ENCODE measurements at places on chromosomes 11 and 22.

DNA sequence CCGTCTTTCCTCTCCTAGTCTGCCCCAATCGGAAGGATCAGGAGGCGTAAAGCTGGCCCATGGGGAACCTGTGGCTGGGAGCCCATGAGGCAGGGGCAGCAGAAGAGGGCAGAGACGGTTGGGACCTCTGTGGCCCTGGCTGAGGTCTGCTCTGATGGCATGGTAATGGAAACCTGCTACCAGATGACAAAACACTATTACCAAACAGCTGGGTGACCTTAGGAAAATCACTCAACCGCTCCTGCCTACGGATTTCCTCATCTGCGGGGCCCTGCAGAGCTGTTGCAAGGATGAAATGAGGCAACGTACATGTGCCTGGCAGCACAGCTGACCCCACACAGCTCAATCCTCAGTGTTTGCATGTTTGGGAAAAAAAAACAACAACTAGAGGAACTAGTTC, 4.6 kb downstream of the AP5B1 start:
- DNase-seq, result peak; percentile 67

DNA sequence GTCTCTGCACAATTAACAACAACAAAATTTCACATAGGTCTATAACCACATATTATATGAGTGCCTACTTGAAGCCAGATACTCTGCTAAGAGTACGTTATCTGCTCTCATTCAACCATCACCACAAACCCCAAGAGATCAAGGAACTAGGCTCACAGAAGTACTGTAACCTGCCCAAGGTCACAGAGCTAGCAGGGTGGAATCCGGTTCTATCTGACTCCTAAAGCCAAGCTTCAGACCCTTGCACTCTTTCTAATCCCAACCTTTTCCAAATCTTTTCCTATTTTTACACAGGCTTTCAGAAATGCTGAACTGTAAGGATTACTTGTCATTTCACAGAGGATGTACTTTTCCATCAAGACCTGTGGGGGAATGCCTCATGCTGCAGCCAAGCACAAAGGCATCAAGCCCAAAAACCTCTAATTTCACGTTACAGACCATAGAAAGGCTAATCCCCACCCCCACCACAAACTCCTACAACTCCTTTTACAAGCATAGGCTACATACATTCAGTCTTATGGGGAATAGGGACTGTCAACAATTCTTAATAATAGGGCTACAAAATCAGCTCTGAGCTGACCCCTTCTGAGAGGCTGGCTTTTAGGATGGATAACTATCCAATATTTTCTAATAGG, 927 bp downstream of the PRCP start:
- DNase-seq, result peak; percentile 10

- no peak for DNase-seq
Observed at GRCh38 chr11:121503051-121503450, 50.3 kb upstream of the SORL1-AS1 start.

- DNase-seq, result no peak
Observed at GRCh38 chr11:45755281-45755859, 49.6 kb upstream of the SLC35C1 start.

DNA sequence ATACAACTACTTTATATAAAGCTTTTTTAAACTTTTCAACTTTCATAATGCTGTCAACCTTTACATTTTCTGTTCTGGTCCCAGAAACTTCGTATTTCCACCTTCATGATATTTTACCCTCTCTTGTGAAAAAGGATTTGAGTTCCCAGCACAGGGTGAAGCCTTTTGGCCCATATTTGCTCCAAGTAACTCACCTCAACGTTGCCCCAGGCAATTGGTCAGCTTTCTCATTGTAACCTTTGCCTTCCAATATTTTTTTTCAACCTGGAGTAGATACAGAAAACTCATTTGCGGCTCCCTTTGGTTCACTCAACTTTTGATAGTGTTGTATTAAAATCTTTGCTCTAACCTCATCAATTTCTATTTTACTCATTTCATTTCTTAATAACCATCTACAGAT, 21.1 kb upstream of the FAR1 start:
- DNase-seq, result no peak

DNA sequence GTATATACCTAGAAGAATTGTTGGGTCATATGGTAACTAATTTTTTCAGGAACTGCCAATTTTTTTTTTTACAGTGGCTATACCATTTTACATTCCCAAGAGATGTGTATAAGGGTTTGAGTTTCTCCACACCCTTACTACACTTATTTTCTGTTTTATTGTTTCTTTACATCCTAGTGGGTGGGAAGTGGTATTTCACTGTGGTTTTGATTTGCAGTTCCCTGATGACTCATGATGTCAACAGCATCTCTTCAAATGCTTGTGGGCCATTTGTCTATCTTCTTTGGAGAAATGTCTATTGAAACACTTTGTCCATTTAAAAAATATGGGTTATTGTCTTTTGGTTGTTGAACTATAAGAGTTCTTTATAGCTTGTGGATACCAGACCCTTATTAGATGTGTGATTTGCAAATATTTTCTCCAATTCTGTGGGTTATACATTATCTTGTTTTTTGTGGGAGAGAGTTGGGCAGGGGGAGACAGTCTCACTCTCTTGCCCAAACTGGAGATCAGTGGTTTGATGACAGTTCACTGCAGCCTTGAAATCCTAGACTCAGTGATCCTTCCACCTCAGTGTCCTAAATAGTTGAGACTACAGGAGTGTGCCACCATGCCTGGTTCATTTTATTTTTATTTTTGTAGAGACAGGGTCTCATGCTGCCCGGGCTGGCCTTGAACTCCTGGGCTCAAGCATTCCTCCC, 30.3 kb upstream of the PISD start:
- peak; percentile 34 for DNase-seq

DNA sequence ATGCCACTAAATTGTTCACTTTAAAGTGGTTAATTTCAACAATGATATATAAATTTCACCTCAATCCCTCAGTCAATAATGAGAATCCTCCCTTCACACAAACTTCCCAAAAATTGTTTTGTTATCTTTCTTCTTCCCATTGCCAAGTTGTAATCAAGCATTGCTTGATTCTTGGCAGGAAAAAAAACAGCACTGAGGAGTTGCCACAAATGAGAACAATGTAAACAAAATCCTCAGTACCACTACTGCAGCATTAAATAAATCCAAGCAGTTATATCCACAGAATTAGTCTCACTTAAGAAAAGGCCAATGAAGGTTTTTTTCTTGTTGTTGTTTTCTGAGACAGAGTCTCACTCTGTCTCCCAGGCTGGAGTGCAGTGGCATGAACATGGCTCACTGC, 38.2 kb downstream of the FAM168A start:
- no peak for DNase-seq

GRCh38 chr11:114291842-114292680, 4.1 kb upstream of the NNMT start:
- no peak for DNase-seq

- no peak for DNase-seq
Observed at GRCh38 chr22:37054056-37054395, 2.5 kb downstream of the KCTD17 start.

- peak; percentile 58 for DNase-seq
Observed at GRCh38 chr22:40024201-40025061, 29.7 kb downstream of the FAM83F start.

- no peak for DNase-seq
Observed at GRCh38 chr22:24437741-24438328, 10.4 kb downstream of the ADORA2A start.

- DNase-seq, result no peak
Observed at GRCh38 chr22:37032535-37033460, 13.3 kb downstream of the MPST start.

DNA sequence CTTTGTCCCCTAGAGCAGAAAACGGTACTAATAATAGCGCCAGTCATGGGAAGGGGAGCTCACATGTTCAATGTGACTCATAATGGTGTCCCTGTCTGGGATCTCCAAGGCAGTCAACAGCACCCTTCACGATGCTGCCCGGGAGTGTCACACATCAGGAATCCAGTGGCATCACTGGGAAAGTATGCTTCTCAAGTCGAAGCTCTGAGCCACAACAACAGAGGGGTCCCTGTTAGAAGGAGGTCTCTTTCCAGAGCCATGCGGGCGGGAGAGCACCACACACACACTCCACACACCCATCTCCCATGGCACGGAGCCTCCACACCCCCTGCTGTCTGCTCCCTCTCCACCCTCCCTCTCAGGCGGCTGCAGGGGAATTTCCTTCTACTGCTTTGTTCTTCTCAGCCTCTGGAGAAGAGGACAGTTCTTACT, 119.7 kb downstream of the ETS1 start:
- DNase-seq, result no peak

- DNase-seq, result peak; percentile 5
Observed at GRCh38 chr22:27113211-27113635, 455.8 kb downstream of the MIAT start.

DNA sequence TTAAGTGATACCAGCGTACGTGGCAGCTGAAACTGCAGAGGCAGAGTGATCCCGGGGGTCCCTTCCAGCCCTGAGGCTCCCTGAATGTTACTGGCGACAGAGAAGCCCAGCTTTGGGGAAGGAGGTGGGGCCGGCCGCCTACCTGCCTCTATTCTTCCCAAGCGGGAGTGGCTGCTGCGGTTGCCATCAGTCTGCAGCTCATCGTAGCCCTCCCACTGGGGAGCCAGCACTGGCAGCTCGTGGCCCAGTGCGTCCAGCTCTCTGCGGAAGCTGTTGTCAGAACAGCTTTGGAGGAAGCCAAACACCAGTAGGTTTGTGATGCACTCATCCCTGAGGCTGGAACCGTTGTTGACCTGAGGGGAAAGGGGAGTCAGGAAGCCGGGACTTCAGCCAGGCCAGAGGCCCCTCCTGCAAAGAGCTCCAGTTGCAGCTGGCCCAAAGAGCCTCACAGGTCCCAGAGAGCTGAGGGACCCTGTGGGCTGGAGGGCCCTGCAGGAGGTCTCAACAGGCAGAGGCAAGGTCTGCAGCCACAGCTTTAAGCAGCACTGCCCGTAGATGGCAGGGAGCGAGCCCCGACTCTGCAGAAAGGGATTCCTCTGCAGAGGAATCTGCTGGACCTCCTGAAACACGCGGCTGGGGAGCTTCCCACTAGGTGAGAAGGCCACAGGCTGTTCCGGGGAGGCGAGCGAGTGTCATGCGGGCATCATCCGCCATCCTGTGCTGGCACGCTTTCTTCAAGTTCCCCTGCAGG, 30.4 kb downstream of the BID start:
- DNase-seq, result no peak

GRCh38 chr22:46013460-46014416, 36.8 kb upstream of the WNT7B start:
- DNase-seq, result peak; percentile 83

DNA sequence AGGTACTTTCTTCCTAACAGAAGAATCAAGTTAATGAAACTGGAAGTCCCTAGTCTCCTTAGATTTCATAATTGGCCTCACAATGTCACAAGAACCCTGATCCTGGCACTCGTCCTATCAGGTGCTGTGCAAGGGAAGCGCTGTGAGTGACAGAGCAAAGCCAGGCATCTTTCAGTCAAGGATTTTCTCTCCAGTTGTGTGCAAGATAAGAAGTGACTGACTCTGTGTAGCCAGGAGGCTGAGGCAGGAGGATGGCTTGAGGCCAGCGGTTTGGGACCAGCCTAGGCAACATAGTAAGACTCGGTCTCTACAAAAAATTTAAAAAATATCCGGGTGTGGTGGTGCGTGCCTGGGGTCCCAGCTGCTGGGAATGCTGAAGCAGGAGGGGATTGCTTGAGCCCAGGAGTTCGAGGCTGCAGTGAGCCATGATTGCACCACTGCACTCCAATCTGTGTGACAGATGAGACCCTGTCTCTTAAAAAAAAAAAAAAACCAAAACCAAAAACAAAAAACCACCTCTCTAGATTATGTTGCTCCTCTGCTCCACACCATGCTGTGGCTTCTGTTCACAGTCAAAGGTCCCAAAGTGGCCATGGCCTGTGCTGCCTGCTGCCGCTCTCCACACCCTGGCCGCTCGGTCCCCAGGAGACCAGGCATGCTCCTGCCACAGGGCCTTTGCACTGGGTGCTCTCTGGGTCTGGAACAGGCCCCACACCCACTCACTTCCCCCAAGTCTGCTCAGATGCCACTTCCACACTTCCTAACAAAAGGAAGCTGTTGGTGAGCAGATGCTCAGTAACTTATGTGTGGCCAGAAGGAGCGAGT, 54.2 kb upstream of the CLDN5 start:
- no peak for DNase-seq

GRCh38 chr22:38741576-38741975, 14.2 kb downstream of the SUN2 start:
- no peak for DNase-seq

DNA sequence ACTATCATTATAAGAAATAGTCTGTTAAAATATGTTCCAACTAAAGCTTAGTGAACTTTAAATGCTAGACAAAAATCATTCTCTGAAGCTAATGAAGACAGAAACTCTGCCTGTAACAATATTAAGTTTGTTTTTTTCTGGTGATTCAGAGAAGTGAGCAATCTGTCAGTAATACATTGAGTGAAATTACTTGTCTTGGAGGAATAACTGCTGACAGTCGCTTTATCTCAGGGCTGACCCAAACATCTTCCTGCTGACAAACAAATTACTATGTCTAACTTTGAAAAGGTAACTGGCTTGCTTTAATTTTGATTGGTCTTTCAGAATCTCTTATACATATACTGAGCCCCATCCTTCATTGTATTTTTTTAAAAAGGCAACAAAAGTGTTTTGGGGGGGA, 264.5 kb downstream of the SOX6 start:
- no peak for DNase-seq

DNA sequence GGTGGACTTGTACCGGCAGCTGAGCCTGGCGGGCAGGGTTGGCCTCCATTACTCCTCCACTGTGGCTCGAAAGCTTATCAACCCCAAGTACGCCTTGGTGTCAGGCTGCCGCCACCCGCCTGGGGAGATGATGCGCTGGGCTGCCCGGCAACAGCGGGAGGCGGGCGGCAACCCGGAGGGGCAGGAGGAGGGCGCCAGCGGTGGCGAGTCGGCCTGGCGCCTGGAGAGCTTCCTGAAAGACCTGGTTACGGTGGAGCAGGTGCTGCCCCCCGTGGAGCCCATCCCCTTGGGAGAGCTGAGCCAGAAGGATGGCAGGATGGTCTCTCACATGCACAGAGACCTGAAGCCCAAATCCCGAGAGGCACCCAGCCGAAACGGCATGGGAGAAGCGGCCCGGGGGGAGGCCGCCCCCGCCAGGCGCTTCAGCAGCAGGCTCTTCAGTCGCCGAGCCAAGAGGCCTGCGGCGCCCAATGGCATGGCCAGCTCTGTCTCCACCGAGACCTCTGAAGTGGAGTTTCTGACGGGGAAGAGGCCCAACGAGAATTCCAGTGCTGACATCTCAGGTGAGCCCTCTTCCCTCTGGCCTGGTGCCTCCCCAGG, 26.7 kb downstream of the FAM83F start:
- DNase-seq, result no peak

- DNase-seq, result no peak
Observed at GRCh38 chr22:38299770-38300102, 17.5 kb downstream of the CSNK1E start.

GRCh38 chr11:86167499-86168164, 76.9 kb upstream of the EED start:
- DNase-seq, result no peak

Data from CD4-positive, alpha-beta T cell treated with Interferon alpha-2 for 1 hour (primary cell).